Osteocyte (in vitro differentiated cells): ENCODE measurements at places on chromosomes 3 and 15. TPM values are rescaled to one million over a fixed set of nuclear protein-coding genes. Genes with fewer than 3 reads are reported as not detected.

DNA sequence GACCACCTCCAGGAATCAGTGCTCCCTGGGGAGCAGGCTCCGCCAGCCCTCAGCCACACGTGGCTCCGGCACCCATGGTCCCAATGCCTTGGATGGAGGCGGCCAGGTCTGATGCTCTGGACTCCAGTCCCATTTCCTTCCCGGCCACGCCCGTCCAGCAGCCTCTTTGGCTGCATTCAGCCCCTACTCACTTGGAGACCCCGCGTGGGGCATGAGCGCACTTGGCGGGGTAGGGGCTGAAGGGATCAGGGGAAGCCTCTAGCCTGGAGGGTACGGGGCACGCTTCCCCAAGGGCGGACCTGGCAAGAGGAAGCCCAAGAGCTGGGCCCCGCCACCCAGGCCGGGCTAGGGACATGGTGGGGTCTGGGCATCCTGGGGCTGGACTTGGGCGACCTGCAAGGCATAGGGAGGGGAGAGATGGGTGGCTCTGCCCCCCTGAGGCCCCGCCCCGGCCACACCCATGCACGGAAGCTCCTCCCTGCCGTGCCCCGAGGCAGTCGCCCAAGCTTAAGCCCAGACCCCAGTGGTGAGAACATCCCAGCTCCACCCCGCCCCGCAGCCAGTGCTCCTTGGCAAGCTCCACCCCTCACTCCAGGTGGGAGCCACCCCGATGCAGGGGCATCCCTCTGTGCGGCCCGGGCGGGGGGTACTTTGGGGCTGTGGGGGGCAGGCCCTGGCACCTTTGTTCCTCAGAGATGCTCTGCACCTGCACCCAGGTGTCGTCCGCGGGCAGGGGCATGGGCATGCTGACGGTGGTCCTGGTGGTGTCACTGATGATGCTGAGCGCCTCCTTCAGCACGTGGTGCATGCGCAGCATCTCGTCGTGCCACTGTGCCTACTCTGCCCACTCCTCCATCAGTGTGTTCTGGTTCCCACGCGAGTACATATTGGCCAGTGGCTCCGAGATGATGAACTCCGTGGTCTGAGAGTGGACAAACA, 163.5 kb downstream of the GOLGA6L4 start:
- H3K27ac ChIP-seq, result no peak overlapping the region
- H3K4me3 ChIP-seq, result no peak overlapping the region
- DNase-seq, result peak; percentile 84
- no peaks in the 10 kb centered on the region for H3K4me1 ChIP-seq
- H3K27me3 ChIP-seq, result peaks cover under 1% of the 10 kb centered on the region
- no peaks in the 10 kb centered on the region for H3K36me3 ChIP-seq

Gene SPATA12
- not detected in 2 replicates for total RNA-seq

DNA sequence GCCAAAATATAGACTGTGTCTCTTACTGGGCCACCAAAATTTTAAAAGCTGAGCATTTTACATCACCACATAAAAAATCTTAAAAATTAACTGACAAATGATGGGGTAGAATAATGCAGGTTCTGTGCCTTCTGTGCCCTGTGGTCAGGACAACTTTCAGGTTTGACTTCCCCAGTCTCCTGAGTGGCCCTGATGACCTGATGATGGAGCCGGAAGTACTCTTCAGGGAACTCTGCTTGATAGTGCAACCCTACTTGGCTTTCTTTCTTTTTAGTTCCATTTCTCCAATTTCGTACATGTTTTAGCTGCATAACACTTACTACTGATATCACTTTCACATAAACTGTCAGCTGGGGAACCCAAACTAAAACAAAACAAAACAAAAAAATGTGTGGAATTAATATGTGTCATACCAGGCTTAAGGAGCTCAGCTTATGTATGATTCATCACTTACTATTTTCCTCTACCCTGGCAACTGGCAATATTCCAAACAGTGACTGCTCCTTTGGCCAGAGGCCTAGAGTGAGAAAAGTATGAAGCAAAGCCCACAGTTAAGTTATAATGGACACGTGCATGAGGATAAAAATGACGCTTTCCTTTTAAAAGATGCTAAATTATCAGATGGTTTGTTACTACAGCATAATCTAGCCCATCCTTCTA, 194.3 kb downstream of the BCHE start:
- H3K4me1 ChIP-seq, result peaks cover 23% of the 10 kb centered on the region
- H3K27ac ChIP-seq, result peak overlapping the region; percentile 93
- no peaks in the 10 kb centered on the region for H3K27me3 ChIP-seq
- peak; percentile 90 for DNase-seq
- H3K4me3 ChIP-seq, result peak overlapping the region; percentile 39

DNA sequence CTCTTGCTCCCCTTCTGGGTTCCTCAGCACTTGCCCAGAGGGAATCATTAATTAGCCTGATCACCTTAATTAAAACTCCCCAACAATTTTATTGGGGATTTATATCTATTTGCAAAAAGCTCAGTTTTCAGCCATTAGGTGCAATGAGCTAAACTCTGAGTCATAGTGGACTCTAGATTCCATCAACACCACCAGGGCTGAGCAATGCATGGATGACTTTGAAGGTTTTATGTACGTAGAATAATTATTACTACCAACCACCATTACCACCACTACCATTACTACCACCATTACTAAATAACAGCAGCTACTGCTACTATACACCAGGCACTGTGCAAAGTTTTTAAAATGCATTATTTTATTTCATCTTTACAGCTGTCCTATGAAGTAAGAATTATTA, 81.2 kb downstream of the ZNF621 start:
- H3K27ac ChIP-seq, result no peak overlapping the region
- peaks cover 7% of the 10 kb centered on the region for H3K27me3 ChIP-seq
- DNase-seq, result no peak
- no peaks in the 10 kb centered on the region for H3K4me1 ChIP-seq

GRCh38 chr3:31361371-31362273, 171.1 kb upstream of the STT3B start:
- H3K4me3 ChIP-seq, result peak overlapping the region; percentile 55
- H3K27ac ChIP-seq, result peak overlapping the region; percentile 72
- H3K27me3 ChIP-seq, result no peaks in the 10 kb centered on the region
- no peaks in the 10 kb centered on the region for H3K36me3 ChIP-seq
